Vagina (tissue), 2 donors: ENCODE measurements at places on chromosomes 16 and 17. TPM values are rescaled to one million over a fixed set of nuclear protein-coding genes. Genes with fewer than 3 reads are reported as not detected.
A peak's percentile ranks its signal among the peaks of the same experiment; 100 is the strongest.

FOXC2 gene
- total RNA-seq = 2.7 TPM

EVI2A gene
- total RNA-seq = 0.98 TPM

KREMEN2 gene
- total RNA-seq = not detected

DNA sequence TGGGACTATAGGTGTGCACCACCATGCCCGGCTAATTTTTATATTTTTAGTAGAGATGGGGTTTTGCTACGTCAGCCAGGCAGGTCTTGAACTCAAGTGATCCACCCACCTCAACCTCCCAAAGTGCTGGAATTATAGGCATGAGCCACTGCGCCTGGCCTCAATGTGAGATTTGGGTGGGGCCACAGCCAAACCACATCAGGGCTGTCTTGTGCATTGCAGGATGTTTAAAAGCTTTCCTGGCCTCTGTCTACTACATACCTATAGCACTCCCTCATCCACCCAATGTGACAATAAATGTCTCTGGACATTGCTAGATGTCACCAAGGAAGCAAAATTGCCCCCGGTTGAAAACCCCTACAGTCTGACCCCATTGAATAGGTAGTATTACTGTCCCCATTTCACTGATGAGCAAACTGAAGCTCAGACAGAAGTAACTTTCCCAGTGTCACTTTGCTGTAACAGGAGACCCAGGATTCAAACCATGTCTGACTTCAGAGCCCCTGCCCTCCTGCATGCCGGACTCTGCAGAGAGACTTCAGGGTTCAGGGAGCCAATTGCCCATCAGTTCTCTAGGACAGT is 3.6 kb upstream of the MAP3K14 start:
- peaks cover 50% of the 10 kb centered on the region for H3K4me1 ChIP-seq
- no peaks in the 10 kb centered on the region for H3K36me3 ChIP-seq
- H3K27me3 ChIP-seq = no peaks in the 10 kb centered on the region
- no peak overlapping the region for H3K4me3 ChIP-seq

DNA sequence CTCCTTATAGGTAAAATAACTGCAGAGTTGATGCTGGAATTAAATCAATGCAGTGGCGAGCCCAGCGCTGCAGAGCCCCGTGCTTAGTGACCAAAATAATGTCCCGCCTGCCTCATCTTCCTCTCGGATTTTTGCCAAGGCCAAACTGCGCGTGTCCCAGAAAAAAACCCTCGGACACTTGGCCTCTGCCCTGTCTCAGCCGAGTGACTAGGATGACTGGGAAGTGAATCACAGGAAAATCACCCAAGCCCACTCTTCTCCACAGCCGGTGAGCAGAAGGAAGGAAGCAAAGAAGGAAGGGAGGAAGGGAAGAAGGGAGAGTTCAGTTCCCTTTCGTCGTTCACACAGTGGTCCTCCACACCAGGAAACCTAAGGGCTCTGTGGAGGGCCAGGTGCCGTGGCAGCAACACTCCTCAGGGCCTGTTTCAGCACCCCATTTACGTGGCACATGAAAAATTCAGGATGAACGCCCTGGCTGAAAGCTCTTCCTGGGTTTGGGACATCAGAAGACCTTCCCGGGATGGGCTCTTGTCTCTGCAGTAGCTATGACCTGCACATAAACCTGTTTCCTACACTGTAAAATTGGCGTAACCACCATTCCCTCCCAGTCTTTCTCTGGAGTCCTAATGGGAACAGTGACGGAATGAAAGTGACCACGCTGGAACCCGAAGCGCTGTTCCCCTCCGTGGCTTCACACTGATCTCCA is 25.4 kb upstream of the HOXB13 start:
- peak overlapping the region; percentile 31 for H3K27ac ChIP-seq
- peaks cover 37% of the 10 kb centered on the region for H3K4me1 ChIP-seq
- H3K27me3 ChIP-seq = peaks cover 7% of the 10 kb centered on the region
- H3K4me3 ChIP-seq = no peak overlapping the region
- no peak for DNase-seq

DNA sequence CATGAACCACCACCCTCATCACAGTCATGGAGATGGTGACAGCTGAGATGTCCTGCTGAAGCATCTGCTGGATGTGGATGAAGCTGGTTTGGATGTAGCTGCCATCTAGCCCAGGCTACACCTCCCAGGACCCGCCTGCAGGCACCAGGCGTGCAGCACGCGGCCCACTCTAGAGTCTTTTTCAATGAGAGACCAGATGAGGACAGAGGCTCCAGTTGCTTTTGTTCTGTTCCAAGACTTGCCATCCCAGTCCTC is 102.1 kb downstream of the ZNF778 start:
- H3K4me1 ChIP-seq = peaks cover 100% of the 10 kb centered on the region
- H3K36me3 ChIP-seq = no peaks in the 10 kb centered on the region
- no peak for DNase-seq
- peak overlapping the region; percentile 64 for H3K27ac ChIP-seq
- H3K4me3 ChIP-seq = peak overlapping the region; percentile 42

DNA sequence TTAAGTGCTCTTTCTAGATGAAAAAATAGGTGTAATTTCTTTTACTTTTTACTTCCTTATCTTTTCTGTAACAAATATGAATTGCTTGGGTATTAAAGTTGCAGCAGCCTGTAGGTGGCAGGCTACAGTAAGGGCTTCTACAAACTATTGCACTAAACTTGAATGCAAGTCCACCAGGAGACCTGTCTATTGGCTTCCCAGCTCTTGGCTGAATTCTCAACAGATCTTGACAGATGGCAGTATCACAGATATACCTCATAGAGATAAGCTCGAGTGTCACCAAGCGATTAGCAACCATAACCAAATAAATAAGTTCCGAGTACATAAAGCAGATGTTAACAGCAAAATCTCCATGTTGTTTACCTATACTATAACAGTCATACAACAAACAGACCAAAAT is 5.9 kb downstream of the BBS2 start:
- H3K27me3 ChIP-seq = no peaks in the 10 kb centered on the region
- no peaks in the 10 kb centered on the region for H3K36me3 ChIP-seq
- peak overlapping the region; percentile 21 for H3K27ac ChIP-seq
- H3K4me3 ChIP-seq = no peak overlapping the region

GRCh38 chr17:21258593-21258992 is 5.4 kb upstream of the NATD1 start:
- no peak for DNase-seq
- no peaks in the 10 kb centered on the region for H3K27me3 ChIP-seq
- H3K36me3 ChIP-seq = no peaks in the 10 kb centered on the region
- no peak overlapping the region for H3K27ac ChIP-seq
- no peak overlapping the region for H3K4me3 ChIP-seq
- H3K4me1 ChIP-seq = peaks cover 6% of the 10 kb centered on the region

DNA sequence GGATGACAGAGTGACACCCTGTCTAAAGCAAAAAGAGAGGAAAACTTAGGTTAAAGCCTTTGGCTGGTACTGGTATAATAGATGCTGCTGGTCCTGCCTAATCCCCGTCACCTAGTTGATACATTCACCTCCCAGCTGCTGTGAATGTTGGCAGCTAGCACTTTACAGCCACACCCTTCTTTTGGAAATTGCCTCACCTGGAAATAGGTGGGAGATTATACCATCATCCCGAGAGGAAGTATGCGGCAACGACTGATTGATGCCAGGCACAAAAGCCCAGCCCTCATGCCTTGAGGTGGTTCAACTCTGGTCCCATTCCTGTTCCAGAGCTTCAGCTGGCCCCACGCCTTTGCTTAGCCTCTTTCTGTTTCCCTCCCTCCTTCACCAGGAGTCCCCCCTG is 53.2 kb upstream of the SIAH1 start:
- no peak overlapping the region for H3K27ac ChIP-seq
- no peak overlapping the region for H3K4me3 ChIP-seq
- H3K36me3 ChIP-seq = no peaks in the 10 kb centered on the region
- H3K27me3 ChIP-seq = no peaks in the 10 kb centered on the region
- H3K4me1 ChIP-seq = no peaks in the 10 kb centered on the region
- no peak for DNase-seq

GRCh38 chr17:39197380-39198185 is at the start of gene CACNB1:
TSS of gene CACNB1 (minus strand) at chr17:39197669. CDS start at chr17:39197495, 174 bp downstream.
- H3K27me3 ChIP-seq = no peaks in the 10 kb centered on the region
- H3K27ac ChIP-seq = peak within 1 kb of the TSS; percentile 95
- no peaks in the 10 kb centered on the region for H3K36me3 ChIP-seq
- DNase-seq = no peak
- peaks cover 67% of the 10 kb centered on the region for H3K4me1 ChIP-seq
- H3K4me3 ChIP-seq = peak within 1 kb of the TSS; percentile 89

- DNase-seq = no peak
- no peak overlapping the region for H3K27ac ChIP-seq
- no peak overlapping the region for H3K4me3 ChIP-seq
- H3K4me1 ChIP-seq = peaks cover 12% of the 10 kb centered on the region
These were observed 15.4 kb downstream of the CNOT1 start for GRCh38 chr16:58614212-58614611.

DNA sequence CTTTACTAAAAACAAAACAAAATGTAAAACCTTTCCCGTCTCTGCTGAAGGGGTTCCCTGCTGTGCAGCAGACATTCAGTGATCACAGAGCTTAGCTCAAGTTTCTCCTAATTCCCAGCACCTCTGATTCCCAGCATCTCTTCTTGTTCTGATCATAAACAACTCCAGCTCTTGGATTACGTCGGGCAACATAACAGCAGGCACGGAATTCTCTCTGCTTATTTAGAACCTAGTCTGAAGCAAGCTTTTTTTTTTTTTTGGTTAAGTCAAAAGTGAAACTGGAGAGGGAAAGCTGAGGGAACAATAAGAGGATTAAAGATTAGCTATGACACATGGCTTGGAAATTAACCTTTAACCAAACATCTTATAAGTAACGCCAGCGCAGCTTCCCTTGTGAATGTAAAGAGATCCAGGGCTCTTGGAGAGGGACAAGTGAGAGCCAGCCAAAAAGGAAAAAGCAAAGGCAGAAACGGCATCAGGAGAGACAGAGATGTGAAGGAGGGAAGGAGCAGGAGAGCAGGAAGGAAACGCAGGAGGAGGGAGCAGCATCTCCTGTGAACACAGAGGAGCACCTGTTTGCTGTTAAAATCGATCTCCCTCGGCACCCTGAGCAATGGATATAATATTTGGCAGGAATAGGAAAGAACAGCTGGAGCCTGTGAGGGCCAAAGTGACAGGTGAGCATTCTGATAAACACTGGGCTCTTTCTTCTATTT is at the start of gene BCO1:
Gene BCO1 (plus strand): TSS at position 394 of the 716 bp plus-strand sequence. CDS start 220 bp downstream, at position 614.
- H3K27ac ChIP-seq = peak within 1 kb of the TSS; percentile 74
- no peaks in the 10 kb centered on the region for H3K36me3 ChIP-seq
- no peak for DNase-seq
- peak within 1 kb of the TSS; percentile 32 for H3K4me3 ChIP-seq
- peaks cover 21% of the 10 kb centered on the region for H3K4me1 ChIP-seq

DNA sequence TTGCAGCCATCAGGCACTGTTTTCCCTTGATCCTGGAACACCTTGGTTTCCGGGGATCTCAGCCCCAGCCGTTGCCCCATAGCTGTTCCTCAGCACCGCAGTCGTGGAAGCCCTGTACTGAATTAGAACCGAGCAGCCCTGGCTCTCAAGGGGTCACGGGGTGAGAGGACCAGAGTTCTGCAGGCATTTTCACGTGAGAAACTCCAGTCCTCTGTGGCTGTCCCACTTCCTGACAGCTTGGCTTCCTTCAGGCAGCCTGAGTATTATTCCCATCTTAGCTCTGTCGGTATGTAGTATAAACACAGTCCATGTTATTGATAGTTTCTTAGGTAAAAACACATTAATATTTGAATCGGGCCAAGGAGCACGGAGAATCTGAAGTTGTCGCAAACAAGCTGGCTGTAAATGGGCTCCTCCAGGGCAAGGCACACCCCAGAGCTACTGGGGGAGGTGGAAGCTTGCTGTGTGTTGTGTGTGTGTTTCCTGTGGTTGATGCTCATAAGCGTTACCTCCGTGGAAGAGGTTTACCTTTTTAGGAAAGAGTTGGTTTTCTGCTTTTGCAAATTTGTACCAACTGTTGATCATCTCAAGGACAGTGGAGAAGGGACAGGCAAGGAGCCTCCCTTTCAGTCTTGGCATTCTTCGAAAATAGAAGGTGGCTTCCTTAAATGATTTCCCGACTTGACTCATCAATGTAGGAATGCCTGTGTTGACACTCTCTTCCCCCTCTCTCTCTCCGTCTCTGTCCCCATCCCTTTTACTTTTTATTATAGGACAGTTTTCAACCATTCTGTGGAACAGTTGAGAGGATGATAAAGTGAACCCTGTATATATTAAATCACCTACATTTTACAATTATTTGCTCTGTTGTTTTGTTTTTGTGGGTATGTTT is 208.9 kb upstream of the CHMP6 start:
- DNase-seq = no peak
- no peak overlapping the region for H3K4me3 ChIP-seq
- peaks cover 6% of the 10 kb centered on the region for H3K4me1 ChIP-seq
- H3K36me3 ChIP-seq = no peaks in the 10 kb centered on the region
- H3K27ac ChIP-seq = peak overlapping the region; percentile 4

DNA sequence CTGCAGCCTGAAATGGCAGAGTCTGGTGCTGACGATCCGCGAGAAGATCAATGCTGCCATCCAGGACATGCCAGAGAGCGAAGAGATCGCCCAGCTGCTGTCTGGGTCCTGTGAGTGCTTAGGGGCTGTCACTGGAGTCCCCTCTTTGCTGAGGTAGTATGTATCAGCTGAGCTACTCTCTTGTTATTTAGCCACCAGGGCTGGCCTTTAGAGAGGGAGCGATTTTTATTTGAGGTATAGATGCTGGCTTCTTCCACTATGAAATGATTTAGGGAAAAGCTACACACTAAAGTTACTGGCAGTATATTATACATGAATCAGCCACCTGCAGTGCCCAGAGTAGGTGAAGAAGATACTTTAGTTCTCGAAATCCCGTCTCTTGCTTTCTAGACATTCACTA is 2.6 kb downstream of the CDK5RAP3 start:
- no peak overlapping the region for H3K27ac ChIP-seq
- DNase-seq = no peak
- H3K4me1 ChIP-seq = peaks cover 23% of the 10 kb centered on the region
- no peaks in the 10 kb centered on the region for H3K27me3 ChIP-seq
- H3K4me3 ChIP-seq = no peak overlapping the region

- no peaks in the 10 kb centered on the region for H3K27me3 ChIP-seq
- DNase-seq = no peak
- no peak overlapping the region for H3K4me3 ChIP-seq
- peak overlapping the region; percentile 53 for H3K27ac ChIP-seq
These were observed 206.8 kb downstream of the PRKCA start for GRCh38 chr17:66508896-66509844.

DNA sequence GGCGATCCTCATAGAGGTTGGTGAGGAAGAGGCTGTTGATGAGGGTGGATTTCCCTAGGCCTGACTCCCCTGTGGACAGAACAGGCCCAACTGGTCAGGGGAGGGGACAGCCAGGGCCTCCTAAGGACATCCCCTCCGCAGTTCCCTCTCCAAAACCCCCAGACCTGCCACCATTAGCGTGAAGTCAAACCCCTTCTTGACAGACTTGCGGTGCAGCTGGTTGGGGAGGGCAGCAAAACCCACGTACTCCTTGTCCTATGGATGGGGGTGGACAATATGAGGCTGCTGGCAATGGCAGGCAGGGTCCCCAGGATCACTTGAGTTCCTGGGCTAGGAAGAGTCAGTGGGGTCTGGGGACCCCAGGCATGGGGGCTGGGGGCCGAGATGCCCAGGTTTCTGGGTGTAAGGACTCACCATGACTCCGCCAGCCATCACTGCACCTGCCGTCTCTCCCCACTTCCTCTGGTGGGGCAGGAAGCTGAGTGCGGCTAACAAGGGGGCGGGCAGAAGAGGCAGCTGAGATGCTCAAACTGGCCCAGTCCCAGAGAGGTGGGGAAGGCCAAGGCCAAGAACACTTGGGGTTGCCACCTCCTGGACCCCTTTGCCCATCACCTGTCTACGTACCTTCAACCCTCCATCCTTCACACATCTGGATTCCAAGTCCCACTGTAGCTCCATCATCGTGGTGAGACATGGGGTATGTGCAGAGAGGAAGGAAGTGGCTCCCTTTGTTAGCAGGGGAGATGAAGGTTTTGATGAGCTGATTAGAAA is at the start of gene SEPTIN1:
Gene SEPTIN1 (minus strand): TSS at position 451 of the 771 bp plus-strand sequence. CDS start 19 bp downstream, at position 432.
- peaks cover 22% of the 10 kb centered on the region for H3K4me1 ChIP-seq
- no peak within 1 kb of the TSS for H3K4me3 ChIP-seq
- no peaks in the 10 kb centered on the region for H3K36me3 ChIP-seq
- H3K27me3 ChIP-seq = no peaks in the 10 kb centered on the region
